ENCODE measurements at places on chromosomes 13 and 19.

GRCh38 chr19:45107621-45108150, 14.7 kb downstream of the PPP1R37 start:
- no peak for DNase-seq

DNA sequence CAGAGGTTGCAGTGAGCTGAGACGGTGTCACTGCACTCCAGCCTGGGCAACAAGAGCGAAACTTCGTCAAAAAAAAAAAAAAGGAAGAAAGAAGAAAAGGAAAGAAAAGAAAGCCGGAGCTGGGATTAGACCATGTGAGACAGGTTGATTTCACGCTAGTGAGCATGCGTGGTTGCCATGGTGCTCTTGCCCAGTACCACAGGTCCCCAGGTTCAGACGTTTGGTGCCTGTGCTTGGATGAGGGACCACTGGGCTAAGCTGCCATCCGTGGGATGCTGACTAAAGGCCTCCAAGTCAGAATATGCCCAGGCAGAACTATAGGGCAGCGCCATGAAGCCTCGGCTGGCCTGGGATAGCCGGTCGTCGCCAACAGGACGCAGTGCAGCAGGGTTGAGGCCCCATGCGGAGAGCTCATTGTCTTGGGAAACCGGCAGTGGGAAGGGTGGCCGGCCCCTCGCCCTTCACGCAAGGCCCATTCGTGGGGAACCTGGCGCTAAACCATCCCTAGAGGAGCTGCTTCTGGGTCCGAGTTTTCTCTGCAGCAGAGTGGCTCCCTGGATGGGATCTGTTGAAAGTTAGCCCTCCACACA, 7.2 kb upstream of the TEX101 start:
- no peak for DNase-seq

DNA sequence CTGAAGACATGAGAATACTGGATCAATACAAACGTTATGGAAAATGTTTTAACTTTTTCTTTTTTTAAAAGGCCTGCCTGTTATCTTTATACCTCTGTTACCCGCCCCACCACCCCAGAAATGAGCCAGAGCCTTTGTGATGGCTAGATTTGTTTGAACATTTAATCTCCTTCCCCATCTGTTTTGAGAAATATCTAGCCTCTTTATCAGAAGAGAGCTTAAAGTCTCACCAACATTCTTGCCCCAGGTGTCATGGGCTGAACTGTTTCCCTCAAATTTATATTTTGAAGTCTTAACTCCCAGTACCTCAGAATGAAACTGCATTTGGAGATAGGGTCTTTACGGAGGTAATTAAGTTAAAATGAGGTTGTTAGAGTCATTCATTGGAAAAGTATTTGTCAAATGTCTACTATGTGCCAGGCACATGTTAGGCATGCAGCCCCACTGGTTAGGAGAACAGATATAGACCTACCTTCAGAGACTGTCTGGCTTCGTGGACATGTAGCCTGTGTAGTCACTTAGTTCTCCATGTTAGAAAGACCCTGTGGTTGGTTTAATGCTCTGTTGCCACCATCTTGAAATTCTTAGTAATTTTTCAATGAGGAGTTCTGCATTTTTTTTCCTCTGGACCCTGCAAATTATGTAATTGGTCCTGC, 6.3 kb upstream of the RB1 start:
- no peak for DNase-seq

DNA sequence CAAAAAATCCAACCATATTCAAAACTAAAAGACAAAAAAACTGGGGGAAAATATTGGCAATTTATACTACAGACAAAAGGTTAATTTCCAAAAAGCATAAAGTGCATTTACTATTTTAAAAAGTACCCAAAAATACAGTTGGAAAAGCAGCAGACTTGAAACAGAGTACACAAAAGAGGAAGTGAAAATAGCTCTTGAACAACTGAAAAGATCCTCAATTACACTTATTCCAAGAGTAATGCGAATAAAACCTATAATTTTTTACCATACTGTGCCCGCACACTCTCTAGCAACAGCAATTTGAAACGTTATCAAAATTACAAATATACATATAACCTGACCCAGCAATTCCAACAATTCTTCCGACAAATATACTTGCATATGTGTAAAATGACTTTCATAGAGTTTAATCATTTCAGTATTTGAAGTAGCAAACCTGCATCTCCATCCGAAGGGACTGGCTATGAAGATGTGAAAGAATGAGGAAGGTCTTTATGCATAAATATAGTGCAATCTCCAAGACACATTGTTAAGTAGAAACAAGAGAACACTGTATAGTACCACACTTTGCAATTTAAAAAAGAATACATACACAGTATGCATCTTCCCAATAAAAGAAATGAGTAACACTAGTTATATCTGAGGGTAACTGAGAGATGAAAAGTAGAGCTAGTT, 25.4 kb downstream of the ALG5 start:
- no peak for DNase-seq

- no peak for DNase-seq
Measured at GRCh38 chr13:31930490-31930889, 101.1 kb upstream of the FRY start.

DNA sequence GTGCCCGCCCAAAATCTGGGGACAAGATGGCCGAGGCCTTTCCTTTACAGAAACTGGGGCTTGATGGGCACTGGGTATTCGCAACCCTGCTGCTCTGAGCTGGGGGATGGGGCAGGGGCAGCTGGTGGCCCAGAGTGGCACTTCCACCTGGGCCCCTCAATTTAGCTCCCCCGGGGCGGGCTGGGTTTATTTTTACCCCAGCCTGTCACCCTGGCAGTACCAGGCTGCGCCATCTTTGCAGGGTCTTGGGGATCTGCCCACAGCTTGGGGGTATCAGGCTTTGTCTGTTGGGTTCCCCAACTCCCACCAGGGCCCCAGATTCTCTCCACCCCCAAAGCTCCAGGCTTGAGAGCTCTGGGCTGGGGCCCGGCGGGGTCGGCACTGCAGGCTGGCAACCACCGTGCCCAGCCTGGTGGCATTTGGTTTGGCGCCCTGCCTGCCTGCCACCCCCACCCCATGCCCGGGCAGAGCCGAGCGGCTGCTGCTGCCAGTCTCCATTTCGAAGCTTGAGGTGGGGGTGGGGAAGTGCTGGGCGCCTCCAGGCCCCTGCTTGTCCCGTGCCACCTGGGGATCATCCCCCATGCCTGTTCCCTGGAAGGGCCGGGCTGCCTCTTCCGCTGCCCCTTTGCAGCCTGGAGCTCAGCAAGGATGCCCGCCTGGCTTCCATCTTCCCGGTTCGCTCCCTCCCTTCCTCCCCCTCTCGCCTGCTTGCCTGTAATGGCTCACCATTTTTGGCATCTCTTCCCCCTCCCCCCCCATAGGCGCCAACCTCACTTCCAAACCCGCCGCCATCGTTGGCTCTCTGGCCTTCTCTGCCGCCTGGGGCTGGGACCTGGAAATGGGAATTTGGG, 11.4 kb downstream of the NFIX start:
- no peak for DNase-seq

GRCh38 chr19:21622920-21623319, 117.5 kb downstream of the ZNF429 start:
- DNase-seq, result no peak

- peak; percentile 49 for DNase-seq
Measured at GRCh38 chr13:99617474-99618255, 116.4 kb downstream of the TM9SF2 start.

DNA sequence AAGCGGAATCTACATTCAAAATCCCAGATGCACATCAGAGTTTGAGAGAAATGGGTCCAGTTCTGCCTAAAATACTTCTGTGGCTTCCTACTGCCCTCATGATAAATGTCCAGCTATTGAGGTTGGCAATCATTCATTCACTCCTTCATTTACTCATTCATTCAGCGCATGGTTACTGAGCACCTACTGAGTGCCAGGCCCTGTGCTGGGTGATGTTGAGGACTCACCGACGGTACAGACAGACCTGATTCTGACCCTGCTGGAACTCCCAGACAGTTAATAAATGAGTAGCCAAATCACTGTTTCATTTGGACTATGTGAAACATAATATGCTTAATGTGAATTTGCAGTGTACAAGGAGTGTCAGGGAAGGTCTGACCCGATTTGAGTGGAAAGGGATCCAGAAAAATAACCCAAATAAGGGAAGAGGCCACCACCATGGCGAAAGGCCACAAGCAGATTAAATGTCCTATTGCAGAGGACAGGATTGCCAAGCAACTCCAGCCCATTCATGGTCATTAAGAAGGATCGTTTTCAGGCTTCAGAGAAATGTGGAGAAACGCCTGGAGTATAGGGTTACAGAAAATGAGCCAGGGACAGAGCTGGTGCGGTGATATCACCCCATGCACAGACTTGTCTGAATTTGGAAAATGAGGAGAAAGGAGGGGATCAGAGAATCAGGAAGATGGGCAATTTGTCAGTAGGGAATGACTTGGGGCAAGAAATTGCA, 20.5 kb downstream of the DYRK1B start:
- DNase-seq, result no peak

DNA sequence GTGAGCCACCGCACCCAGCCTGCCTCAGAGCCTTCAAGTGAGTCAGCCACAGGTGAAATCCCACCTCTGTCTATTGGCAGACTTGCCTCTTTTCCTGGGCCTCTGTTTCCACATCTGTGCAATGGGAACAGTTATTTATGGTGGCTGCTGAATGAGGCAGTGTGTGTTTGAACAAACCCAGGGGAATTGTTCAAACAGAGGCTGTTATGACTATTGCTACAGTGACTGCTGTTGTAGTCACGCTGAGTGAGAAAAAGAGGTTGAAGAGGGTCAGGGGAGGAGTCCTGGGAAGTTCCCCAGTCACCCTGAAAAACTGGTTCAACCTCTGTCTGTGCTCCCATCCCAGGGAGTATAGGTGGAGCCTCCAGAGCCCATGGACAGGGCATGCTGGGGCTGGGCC, at the start of gene CEACAM19:
TSS of gene CEACAM19 (plus strand) at position 83 of the 400 bp plus-strand sequence. CDS start 450 bp downstream, outside the sequence.
- no peak for DNase-seq

DNA sequence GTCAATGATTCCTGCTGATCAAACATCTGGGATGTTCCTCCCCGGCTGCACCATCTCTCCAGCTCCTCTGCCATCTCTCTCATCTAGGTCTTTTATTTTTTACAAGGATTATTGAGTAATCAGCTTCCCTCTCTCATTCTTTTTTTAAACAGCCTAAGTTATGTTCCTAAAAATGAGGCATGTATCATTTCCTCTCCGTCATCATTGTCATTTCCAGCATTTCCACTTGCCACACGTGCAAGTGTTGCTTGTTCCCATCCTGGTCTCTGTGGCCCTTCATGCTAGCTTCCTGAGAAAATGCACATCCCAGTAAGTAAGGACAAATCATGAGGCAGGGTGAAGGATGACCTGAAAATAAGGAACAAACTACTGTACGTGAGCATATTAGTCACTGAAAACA, 102.7 kb upstream of the POSTN start:
- peak; percentile 75 for DNase-seq

GRCh38 chr13:44874886-44875630, 114.2 kb downstream of the NUFIP1 start:
- peak; percentile 17 for DNase-seq
